Mammary microvascular endothelial cell (primary cell): ENCODE measurements at places on chromosomes 16 and 17. TPM values are rescaled to one million over a fixed set of nuclear protein-coding genes. Genes with fewer than 3 reads are reported as not detected.

CBLN1 gene
- not detected in 2 replicates for total RNA-seq

CD300LB gene
- not detected in 2 replicates for total RNA-seq

CEP112 gene
- total RNA-seq: 8.0 and 9.1 TPM in 2 replicates

OTOP2 gene
- not detected in 2 replicates for total RNA-seq

HBA2 gene
- total RNA-seq: not detected in 2 replicates
